ENCODE measurements at places on chromosomes 5 and 9.

DNA sequence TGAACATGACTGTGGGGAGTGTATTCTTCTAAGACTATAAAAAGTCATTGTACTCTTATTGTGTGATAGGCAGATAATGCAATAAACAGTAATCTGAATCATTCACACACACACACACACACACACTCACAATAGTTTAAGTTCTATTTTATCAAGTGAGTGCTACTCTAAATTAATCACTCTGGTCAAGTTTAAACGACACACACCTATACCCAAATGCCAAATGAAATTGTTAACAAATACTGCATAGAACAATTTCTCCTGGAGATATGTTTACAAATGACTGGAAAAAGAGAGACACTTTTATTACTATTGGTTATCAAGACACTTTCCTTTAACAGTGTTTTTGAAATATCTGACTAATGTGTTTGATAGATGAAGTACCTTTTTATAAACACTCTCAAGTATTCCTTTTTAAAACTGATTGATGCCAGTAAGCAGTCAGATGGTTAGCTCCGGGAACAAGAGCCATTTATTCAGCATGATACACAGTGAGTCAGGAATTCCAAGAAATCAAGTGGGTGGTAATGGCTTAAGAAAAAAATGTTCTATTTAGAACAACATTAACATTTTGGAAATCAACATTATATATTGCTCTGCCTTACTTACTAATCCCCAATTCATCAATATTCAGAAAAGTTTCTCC is 521.6 kb upstream of the ST8SIA4 start:
- no peaks in the 10 kb centered on the region for H3K36me3 ChIP-seq
- no peak overlapping the region for H3K4me3 ChIP-seq
- no peak overlapping the region for H3K27ac ChIP-seq
- no peaks in the 10 kb centered on the region for H3K4me1 ChIP-seq
- no peak for DNase-seq
- H3K27me3 ChIP-seq, result no peaks in the 10 kb centered on the region

- no peak overlapping the region for H3K4me3 ChIP-seq
- no peaks in the 10 kb centered on the region for H3K36me3 ChIP-seq
- H3K27me3 ChIP-seq, result no peaks in the 10 kb centered on the region
Observed at GRCh38 chr9:36941441-36941840, 92.6 kb downstream of the PAX5 start.

- no peaks in the 10 kb centered on the region for H3K36me3 ChIP-seq
- no peak for DNase-seq
- no peak overlapping the region for H3K4me3 ChIP-seq
- no peak overlapping the region for H3K27ac ChIP-seq
Observed at GRCh38 chr9:114238472-114238871, 83.1 kb downstream of the COL27A1 start.

- H3K4me3 ChIP-seq, result no peak overlapping the region
- H3K27me3 ChIP-seq, result no peaks in the 10 kb centered on the region
- no peak for DNase-seq
- H3K27ac ChIP-seq, result no peak overlapping the region
- H3K36me3 ChIP-seq, result no peaks in the 10 kb centered on the region
Observed at GRCh38 chr5:60888359-60889061, 44.4 kb upstream of the ELOVL7 start.

GRCh38 chr5:158992037-158992740 is 107.5 kb downstream of the EBF1 start:
- no peak for DNase-seq
- H3K27me3 ChIP-seq, result no peaks in the 10 kb centered on the region

GRCh38 chr9:113331780-113332179 is 8.3 kb downstream of the WDR31 start:
- H3K4me1 ChIP-seq, result no peaks in the 10 kb centered on the region
- DNase-seq, result no peak
- H3K4me3 ChIP-seq, result no peak overlapping the region
- H3K27me3 ChIP-seq, result no peaks in the 10 kb centered on the region

DNA sequence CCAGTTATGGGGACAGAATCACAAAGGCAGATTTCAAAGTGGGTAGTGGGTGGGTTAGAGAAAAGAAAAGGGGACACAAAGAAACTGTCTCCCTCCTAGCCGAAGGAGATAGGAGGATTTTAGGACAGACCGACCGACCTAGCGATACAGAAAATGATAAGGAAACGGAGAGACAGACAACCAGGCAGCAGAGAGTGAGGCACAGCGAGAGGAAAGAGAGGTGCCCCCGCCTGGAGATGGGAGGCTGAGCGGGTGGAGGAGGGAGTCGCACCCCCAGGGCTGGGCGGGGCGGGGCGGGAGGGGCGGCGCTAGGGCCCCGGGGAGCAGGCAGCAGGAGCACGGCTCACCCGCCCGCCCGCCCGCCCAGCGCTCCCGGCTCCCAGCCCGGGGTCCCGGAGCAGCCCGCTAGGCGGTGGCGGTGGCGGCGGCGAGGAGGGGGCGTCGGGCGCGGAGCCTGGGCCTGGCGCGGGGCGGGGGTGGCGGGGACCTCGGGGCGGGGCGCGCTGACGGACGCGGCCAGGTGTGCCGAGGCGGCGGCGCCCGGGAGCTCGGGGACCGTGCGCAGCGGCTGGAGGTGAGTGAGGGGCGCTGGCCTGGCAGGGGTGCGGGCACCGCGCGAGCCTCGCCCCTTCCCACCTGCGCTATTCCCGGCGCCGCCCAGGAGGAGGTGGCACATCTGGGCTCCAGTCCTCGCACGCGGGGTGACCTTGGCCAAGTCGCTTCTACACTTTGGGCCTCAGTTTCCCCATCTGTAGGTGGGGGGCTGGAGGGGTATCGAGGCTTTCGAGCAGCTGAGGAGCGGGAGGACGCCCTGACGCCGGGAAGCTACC is 15.9 kb upstream of the SYNPO start:
- peaks cover 12% of the 10 kb centered on the region for H3K27me3 ChIP-seq
- no peaks in the 10 kb centered on the region for H3K36me3 ChIP-seq
- peak; percentile 8 for DNase-seq
- H3K4me1 ChIP-seq, result peaks cover 13% of the 10 kb centered on the region

- DNase-seq, result no peak
- H3K27ac ChIP-seq, result no peak overlapping the region
- no peaks in the 10 kb centered on the region for H3K27me3 ChIP-seq
- no peaks in the 10 kb centered on the region for H3K4me1 ChIP-seq
- no peaks in the 10 kb centered on the region for H3K36me3 ChIP-seq
- no peak overlapping the region for H3K4me3 ChIP-seq
Observed at GRCh38 chr5:37685816-37686215, 154.0 kb downstream of the GDNF start.

GRCh38 chr9:132996526-132996925 is 18.0 kb downstream of the GFI1B start:
- H3K4me1 ChIP-seq, result no peaks in the 10 kb centered on the region
- no peak for DNase-seq
- no peaks in the 10 kb centered on the region for H3K27me3 ChIP-seq
- no peak overlapping the region for H3K27ac ChIP-seq

GRCh38 chr9:6655036-6655435 is 9.5 kb upstream of the GLDC start:
- H3K27me3 ChIP-seq, result peaks cover 4% of the 10 kb centered on the region
- no peak overlapping the region for H3K27ac ChIP-seq
- H3K4me1 ChIP-seq, result no peaks in the 10 kb centered on the region
- no peak overlapping the region for H3K4me3 ChIP-seq
- H3K36me3 ChIP-seq, result no peaks in the 10 kb centered on the region

DNA sequence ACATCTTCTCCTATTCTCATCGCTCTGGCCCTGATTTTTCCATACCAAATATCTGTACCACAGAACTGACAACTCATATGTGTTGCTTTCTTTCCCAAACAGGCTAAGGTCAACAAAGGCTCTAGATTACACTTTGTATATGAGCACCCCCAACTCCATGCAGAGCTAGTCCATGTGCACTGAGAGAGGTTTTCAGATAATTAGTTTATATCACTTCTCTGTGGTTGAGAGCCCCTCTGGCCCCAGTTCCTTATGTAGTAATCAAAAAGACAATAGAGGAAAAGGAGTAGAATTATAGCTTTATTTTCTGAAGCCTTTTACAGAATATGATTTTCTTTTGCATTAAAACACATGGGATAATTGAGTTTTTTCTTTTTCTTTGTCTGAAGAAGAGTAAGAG is 120.0 kb downstream of the TRIO start:
- no peaks in the 10 kb centered on the region for H3K27me3 ChIP-seq
- no peaks in the 10 kb centered on the region for H3K36me3 ChIP-seq
- no peak overlapping the region for H3K4me3 ChIP-seq
- H3K27ac ChIP-seq, result no peak overlapping the region
- H3K4me1 ChIP-seq, result peaks cover 5% of the 10 kb centered on the region
- DNase-seq, result no peak

- no peak overlapping the region for H3K27ac ChIP-seq
- no peaks in the 10 kb centered on the region for H3K27me3 ChIP-seq
- DNase-seq, result no peak
- no peak overlapping the region for H3K4me3 ChIP-seq
- H3K36me3 ChIP-seq, result no peaks in the 10 kb centered on the region
Observed at GRCh38 chr5:171619196-171619595, 166.4 kb upstream of the SMIM23 start.

DNA sequence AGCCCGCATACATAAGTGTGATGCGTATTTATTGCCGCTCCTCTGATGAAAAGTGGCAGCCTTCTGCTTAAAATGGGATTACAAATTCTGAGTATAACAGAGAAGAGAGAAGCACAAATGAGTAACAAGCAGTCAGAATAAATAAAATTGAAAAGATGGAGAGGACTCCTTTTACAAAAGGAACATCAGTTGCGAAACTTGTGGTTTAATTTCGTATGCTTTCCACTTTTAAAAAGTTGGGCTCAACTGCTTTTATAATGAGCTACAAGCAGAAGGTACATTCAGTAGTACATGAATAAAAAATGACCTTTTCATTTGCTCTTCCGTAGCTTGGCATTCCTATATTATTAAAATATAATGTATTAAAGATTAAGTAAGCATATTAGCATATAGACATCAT is 320.0 kb downstream of the FBXL17 start:
- no peak overlapping the region for H3K4me3 ChIP-seq
- no peak for DNase-seq
- H3K4me1 ChIP-seq, result no peaks in the 10 kb centered on the region

DNA sequence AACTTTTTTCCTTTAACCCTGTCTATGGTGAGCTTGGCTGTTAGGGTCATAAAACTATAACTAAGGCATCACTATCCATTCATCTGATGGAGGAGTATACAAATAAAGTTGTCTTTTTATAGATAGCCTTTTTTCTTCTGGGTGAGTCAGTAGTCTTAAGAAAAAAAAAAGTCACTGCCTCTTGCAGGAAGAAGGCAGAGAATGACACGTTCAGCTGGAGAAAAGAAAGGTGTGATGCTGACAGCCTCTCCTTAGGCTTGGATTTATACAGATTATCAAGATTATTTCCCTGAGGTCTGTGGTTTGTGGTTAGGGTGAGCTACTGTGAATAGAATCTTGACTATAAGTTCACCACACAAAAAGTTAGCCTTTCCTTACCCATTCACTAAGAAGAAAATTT is 23.0 kb downstream of the EPB41L4B start:
- peaks cover 8% of the 10 kb centered on the region for H3K27me3 ChIP-seq
- no peak overlapping the region for H3K4me3 ChIP-seq
- H3K27ac ChIP-seq, result no peak overlapping the region
- no peaks in the 10 kb centered on the region for H3K36me3 ChIP-seq
- H3K4me1 ChIP-seq, result no peaks in the 10 kb centered on the region

DNA sequence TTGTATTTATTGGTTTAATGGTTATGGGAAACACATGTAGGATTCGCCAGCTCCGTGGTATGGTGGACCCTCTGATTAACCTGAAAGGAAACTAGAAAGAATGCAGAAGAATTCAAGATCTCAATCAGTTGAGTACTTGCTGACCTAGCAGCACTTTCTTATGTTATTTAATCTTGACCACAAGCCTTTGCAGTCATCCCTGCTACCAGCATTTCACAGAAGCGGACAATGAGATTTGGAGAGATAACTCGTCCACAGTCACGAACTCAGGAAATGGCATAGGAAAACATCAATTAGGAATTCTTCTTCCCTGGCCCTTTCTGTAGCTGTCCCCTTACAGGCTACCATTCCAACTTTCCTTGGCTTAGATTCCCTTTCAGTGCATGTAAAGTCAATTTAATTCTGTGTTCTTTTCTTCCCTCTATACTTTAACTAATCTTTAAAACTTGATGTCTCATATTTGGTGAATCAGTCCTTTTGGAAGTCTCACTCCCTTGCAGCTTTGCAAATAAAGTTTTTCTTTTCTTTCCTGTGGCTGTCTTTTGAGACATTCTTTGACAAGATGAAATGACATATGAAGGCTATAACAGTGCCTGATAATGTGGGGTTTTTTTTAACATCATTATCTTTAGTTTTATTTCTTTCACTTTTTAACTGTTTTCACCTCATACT is 1.3 kb upstream of the SLC44A1 start:
- H3K36me3 ChIP-seq, result no peaks in the 10 kb centered on the region
- H3K27ac ChIP-seq, result no peak overlapping the region
- no peak for DNase-seq

DNA sequence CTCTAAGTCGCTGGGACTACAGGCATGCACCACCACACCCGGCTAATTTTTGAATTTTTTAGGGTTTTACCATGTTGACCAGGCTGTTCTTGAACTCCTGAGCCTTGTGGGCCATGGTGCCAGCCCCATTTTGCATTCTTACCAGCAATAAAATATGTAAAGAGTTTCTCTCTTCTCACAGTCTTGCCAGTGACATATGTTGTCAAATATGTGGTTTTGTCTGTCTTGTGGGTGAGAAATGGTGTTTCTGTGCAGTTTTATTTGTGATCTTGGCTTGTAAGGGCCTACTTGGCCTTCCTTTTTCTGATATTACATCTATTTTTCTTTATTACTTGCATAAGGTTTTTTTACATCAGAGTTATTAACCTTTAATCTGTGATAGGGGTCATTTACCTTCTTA is 47.1 kb downstream of the SPIN1 start:
- peaks cover 6% of the 10 kb centered on the region for H3K4me1 ChIP-seq
- no peaks in the 10 kb centered on the region for H3K27me3 ChIP-seq
- no peak overlapping the region for H3K27ac ChIP-seq

- H3K4me3 ChIP-seq, result no peak overlapping the region
- H3K27ac ChIP-seq, result no peak overlapping the region
- H3K36me3 ChIP-seq, result no peaks in the 10 kb centered on the region
- no peak for DNase-seq
- peaks cover 3% of the 10 kb centered on the region for H3K27me3 ChIP-seq
Observed at GRCh38 chr9:68697851-68698250, 7.2 kb upstream of the PIP5K1B start.

DNA sequence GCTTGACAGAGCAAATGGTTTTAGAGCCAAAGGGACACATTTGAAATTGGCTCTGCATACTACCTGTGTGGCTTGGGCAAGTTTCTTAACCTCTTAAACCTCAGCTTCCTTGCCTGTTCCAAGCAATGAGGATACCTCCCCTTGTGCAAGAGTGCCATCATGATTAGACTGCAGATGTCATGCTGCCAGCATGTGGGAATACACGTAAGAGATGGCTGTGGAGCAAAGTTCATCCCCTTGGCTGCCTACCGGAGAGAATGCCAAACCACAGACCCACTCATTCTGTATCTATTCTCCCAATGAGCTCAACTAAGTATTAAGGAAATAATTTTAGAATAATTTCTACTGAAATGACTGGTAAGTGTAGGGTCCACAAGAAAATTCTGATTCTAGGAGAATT is 101.3 kb downstream of the WDR41 start:
- no peak overlapping the region for H3K27ac ChIP-seq
- DNase-seq, result no peak
- H3K27me3 ChIP-seq, result no peaks in the 10 kb centered on the region
- H3K4me3 ChIP-seq, result no peak overlapping the region

All from CD8-positive, alpha-beta memory T cell (primary cell).